ENCODE measurements at places on chromosomes 2 and 18.

- DNase-seq: no peak
These were observed 12.4 kb upstream of the EML4 start for GRCh38 chr2:42156721-42157120.

DNA sequence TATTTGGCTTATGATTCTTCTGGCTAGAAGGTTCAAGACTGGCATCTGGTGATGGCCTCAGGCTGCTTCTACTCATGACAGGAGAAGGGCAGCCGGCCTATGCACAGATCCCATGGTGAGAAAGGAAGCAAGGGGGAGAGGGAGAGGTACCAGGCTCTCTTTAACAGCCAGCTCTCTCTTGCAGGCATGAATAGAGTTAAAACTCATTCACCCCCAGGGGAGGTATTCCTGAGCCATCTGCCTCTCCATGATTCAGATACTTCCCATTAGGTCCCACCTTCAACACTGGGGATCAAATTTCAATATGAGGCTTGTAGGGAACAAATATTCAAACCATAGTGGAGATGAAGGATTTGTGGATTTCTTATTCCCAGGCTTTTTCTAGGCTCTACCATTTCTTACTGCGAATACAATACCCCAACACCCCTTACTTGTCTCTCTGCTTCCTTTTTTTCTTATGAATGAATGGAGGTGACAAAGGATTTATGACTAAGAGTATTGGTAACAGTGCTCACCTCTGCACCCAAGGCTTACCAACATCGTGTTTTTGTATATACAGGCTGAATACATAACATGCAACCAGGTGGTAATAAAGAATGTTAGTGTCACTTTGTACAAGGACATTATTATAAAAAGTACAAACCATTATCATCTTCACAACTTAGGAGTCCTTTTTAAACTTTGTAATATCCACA, 454.6 kb upstream of the TRIB2 start:
- no peak for DNase-seq

GRCh38 chr2:19947184-19947940, 42.5 kb downstream of the WDR35 start:
- DNase-seq: no peak

DNA sequence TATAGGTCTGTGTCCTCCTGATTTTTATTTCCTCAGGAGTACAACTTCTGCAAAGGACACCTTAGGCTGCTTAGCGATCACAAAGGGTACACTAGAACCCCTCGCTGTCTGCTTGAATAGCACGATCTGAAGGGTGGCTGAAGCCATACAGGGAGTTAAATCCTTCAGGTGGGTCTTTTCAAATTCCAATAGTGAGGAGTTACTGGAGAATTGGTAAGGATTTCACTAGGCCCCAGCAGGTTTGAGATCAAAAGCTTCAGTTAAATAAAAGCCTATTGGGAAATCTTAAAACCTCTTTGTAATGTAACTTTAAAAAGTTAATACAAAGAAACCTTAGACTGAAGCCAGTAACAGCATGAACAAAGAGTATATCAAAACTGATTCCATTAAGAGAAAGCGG, 613.1 kb downstream of the ZEB2 start:
- DNase-seq: no peak

GRCh38 chr2:98063291-98063854, 23.6 kb upstream of the VWA3B start:
- no peak for DNase-seq

Measured in GDM1 (cell line).